ENCODE measurements at places on chromosomes 2 and 18.

DNA sequence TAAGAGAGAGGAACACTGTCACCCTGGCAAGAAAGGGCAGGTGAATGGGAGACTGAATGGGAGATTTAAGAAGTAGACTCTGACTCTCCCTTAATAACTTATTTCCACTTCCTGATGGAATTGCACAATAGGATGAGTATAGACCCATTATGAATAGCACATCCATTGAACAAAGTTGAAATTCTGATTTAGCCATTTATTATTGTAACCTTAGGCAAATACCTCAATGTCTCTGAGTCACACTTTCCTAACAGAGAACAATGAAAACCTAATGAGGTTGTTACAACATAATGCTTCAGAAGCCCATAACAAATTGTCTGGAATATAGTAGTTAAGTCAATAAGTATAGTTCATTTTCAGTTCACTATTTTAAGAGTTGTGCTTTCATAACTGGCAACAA, 78.9 kb downstream of the NRXN1 start:
- no peak for DNase-seq

GRCh38 chr18:58180172-58180571, 136.1 kb downstream of the NEDD4L start:
- DNase-seq: no peak

GRCh38 chr18:79424880-79425568, 29.3 kb downstream of the NFATC1 start:
- no peak for DNase-seq

- no peak for DNase-seq
These were observed 130.4 kb upstream of the CYP26B1 start for GRCh38 chr2:72278046-72278445.

- DNase-seq: no peak
These were observed 218.8 kb downstream of the CYP26B1 start for GRCh38 chr2:71928734-71929481.

GRCh38 chr2:202032846-202033316, 774 bp upstream of the FZD7 start:
- peak; percentile 41 for DNase-seq

DNA sequence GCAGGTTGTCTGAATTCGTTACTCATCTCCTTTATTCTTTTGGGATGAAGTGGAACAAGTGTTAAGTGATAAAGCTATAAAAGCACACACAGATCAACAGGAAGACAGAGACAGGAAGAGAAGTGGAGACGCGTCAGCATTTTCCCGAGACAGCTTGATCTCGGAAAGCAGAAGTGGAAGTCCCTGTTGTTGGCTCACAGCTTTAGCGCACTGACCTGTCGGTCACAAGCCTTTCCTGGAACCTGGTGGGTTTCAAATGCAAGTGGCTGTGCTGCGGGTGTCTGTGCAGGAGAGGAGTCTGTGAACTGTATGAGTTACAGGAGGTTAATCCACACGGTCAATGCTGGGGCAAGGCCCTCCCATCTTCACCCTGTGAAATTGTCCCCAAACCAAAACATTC, 116.6 kb upstream of the PELI1 start:
- DNase-seq: peak; percentile 46

- peak; percentile 35 for DNase-seq
These were observed 86.8 kb upstream of the DNER start for GRCh38 chr2:229800997-229801754.

GRCh38 chr2:177403838-177404237, 11.3 kb downstream of the AGPS start:
- DNase-seq: no peak

Measured in activated B cell treated with CpG ODN at 0.5 μM for 24 hours (primary cell).